ENCODE measurements at places on chromosomes 4 and X.

DNA sequence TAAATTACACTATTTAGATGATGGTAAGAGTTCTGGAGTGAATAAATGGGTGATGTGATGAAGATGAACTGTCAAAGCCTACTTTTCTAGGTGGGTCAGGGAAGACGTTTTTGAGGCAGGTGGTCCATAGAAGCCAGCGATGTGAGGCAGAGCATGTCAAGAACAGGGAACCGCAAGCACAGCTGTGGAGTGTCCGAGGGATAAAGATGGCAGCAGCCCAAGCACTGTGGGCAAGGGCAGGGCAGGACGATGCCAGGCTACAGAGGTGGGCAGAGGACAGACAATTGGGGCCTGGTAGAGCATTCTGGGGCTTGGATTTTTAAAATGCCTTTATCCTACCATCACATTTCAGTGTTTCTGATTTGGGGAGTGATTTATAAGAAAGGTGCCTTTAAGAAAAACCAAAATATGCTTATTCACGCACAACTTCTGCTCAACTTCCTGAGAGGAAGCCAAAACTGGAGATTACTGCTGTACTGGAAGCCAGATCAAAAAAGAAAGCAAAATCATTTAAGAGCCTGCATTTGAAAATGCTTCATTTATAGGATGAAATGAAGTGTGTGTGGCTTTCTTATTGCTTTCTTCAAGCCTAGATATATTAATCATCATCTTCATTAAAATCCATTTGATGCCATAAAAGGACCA is 119.0 kb upstream of the WDR17 start:
- no peak for DNase-seq

DNA sequence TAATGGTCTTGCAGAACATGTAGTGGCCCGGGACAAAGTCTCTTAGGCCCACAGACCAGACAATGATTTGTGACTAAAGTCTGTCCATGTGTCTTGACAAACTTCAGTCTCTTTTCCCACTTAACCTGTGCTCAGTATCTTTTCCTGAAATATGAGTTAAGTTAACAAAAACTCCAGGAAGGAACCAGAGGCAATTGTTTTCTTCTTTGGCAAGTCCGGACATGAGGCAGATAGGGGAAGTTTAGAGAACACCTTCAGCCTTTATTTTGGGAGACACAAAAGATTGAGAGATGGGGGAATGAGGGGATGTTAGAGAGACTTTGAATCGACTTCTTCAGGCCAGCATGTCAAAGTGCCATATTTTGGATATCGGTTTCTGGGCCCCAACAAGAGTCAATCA is 80.2 kb upstream of the FRMPD4 start:
- no peak for DNase-seq

- DNase-seq: no peak
Observed at GRCh38 chrX:149037281-149037870, 467.7 kb downstream of the IDS start.

DNA sequence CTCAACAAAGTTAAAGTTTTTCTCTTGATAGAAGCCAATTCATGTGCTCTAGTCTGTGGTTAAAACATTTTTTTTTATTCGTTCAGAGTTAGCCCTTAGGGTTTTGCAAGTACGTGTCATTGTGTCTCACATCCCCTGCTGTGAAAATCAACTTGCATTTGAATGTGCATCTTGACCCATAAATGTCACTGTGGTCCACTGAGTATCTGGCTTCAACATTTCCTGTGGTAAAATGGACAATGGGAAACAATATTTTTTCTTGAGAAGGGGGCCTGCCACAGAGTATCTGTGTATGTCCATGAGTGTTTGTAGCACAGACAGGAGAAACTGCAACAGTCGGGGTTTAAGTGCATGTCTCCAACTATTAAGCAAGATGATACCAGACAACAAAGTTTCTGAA is 554.8 kb upstream of the TENM3 start:
- DNase-seq: no peak

DNA sequence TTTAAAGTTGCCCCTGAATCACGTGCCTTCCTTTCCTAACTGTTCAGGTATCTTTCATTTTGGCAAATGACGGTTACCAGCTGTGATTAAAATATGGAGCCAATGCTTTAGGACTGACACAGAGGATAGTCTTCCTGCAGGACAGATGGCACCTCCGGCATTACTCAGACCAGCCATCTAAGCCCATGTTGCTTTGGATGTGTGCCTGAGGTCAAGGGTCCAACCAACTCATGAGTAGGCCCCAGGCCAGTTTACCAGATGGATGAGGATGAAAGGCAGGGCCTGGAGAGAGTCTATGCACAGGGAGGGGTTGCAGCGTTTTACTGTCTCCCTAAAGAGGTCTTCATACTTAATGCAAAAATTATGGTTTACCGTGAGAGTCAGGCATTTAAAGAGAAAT is 174.0 kb upstream of the GATB start:
- DNase-seq: no peak

DNA sequence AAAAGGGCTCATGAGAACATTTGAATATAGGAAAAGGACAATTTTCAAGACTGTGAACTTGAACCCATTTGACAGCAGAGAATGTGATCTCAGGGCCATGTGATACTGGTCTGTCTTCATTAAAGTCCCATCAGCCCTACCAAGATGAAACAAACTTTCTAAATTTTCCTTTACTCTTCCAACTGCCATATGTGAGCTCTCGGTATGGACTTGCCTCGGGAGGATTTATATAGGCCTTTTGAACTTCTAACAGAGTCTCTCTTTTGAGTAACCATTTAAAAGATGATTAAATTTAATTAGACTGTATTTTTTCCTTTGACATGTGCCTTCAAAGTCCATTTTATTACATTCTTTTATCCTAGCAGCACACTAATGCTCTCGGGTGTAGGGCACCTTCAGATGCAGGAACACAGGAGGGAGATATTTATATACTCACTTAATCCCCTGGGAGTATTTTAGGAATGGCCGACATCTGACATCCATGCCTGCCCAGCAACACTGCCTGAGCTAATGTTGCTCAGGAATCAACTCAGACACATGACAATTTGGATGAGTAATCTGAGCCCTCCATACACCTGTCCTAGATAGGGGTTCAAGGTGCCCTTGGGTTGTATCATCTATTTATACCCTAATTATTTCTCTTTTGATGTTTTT is 155.0 kb downstream of the SLC7A11 start:
- no peak for DNase-seq

GRCh38 chr4:108536577-108536976 is 83.8 kb upstream of the RPL34 start:
- no peak for DNase-seq

DNA sequence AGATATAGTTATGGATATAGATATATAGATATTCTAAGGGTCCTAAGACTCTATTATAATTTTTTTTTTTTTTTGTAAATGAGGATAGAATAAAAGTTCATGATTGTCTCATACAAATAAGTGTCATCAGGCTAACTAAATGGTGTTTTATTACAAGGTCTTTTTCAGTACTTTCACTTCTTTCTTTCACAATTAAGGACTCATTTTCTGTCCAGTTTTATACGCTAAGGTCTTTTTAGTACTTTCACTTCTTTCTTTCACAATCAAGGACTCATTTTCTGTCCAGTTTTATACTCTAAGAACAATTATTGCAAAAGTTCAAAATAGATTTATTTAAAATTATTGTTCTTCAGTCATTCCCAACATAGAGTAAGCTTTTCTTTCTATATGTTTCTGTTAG is 32.7 kb downstream of the RUFY3 start:
- DNase-seq: no peak

DNA sequence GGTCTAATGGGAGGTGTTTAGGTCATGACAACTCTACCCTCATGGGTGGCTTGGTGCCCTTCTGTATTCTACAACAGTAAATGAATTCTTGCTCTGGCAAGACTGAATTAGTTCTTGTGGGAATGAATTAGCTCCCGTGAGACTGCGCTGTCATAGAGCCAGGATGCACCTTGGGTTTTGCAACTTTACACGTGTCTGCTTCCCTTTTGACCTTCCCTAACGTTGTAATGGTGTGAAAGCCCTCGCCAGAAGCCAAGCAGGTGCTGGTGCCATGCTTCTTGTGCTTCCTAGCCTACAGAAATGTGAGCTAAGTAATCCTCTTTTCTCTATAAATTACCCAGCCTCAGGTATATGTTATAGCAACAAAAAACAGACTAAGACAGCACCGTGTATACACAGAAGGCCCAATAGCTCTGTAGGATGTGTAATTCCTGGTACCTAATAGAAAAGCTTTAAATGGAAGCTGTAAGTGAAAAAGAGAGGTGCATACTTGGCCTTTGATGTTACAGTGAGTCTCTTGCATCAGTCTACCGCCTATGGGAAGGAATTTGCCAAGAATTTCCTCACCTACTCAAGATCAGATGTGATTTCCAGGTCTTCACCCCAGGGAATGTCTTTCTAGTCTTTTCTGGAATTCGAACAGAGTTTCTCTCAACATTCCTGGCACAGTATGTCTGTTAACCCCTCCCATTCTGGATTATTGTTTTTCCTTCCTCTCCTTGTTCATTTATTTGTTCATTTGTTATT is 3.2 kb upstream of the ENPEP start:
- DNase-seq: no peak

DNA sequence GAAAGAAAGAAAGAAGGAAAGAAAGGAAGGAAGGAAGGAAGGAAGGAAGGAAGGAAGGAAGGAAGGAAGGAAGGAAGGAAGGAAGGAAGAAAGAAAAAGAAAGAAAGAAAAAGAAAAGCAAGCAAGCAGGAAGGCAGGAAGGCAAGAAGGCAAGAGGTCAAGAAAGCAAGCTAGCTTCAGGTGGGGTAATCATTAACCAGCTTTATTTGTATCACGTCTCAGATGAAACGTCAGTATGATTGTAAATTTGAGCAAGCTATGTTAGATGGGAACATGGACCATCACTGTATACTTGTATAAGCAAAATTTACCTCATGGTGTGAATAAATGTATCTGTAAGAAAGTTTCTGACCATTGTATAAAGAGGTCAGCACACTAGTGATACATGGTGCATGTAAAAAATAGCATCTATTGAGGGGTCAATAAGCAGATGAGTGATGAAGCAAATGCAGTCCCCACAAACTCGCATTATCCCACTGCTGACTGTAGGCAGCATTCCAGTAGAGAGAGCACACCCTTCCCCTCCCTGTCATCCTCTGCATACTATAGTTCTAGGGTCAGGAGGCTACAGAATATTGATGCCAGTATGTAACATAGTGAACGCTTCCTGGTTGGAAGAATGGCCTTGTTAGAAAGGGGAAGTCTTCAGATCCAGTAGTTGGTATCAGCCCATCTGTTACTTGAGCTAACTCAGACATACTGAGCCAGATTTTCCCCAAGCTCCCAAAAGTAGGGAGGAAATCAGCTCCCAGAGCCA is 16.5 kb upstream of the KLHL34 start:
- DNase-seq: no peak

Data from NCI-H187 treated with DMSO at 0.1 percent for 48 hours (cell line).